AG09319 (cell line): ENCODE measurements at places on chromosomes 3 and 15.

DNA sequence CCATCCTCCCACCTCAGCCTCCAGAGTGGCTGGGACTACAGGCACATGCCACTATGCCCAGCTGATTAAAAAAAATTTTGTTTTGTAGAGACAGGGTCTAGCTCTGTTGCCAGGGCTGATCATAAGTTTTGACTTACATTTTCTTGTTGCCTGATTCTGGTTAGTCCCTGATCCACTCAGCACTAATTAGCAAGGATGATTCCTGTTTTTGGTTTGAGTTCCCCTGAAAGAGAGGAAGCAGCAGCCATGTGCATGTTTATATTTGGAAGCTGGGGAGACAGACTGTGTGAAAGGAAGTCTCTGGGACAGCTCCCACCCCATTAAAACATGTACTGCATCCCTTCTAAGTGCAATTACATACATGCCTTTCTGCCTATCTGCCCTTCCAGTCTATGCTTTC is 3.6 kb upstream of the NCK1 start:
- DNase-seq = no peak

DNA sequence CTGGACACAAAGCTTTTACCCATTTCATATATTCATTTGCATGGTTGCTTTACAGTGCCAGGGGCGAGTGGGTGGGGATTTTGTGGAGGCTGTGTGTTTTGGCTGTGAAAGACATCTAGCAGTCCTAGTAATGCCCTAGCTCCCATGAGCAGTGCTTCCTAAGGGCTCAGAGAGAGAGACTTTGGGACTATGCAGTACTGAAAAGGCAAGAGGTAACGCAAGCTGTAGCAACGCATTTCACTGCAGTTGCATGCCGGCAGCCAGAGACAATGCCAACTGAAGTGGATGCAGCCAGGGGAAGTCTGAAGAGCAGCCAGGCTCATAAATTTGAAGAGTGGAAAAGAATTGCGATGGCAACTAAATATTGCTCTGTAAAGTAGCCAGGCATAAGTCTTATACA is 27.4 kb upstream of the ATP10A start:
- no peak for DNase-seq

DNA sequence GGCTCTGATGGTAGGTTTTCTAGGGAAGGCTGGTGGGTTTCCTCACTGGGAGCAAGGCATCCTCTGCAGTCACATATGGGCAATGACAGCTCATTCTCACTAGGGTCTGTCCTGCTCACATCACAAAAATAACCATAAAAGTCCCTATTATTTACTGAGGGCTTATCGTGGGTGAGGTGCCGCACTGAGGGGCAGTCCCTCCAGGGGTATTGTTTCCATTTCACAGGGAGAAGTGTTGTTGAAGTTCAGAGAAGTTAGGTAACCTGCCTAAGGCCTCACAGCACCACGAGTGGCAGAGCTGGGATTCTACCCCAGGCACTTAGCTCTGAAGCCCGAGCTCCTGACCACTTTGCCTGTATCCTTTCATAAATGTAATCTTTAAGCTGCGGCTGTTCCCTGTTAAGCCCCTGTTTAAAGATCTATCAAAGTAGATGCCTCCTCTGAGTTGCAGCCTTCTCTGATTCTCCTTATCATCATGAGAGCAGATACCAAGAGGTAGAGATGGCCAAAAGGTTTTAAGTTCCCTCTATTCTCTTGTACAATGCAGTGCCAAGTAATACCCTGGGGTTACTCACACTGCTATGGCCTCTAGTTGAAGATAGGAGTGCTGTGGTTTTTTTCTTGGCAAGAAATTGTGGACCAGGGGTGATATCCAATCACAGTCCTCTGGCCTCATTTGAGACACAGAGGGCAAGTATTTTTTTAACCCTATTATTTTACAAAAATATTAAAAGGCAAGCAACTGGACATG is 107.0 kb downstream of the RPLP1 start:
- no peak for DNase-seq

DNA sequence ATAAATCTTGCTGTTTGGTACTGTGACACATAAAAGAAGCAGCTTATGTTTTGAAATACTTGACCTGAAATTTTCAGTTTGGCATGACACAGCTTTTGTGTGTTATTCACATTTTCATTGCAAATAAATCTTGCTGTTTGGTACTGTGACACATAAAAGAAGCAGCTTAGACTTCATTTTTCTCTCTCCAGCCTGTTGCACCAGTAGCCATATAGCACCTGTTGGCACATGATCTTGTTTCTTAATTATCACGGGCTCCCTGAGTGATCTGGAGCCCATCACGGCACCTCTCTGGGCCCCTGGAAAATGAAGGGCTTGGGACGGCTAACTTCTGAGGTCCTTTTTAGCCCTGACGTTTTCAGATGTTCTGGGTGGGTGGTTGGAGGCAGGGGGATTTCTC is 77.4 kb upstream of the SLCO3A1 start:
- no peak for DNase-seq

- DNase-seq = no peak
These were observed 5.9 kb upstream of the FMN1 start for GRCh38 chr15:33200444-33200843.

GRCh38 chr3:182891364-182891763 is 89.0 kb downstream of the DCUN1D1 start:
- DNase-seq = no peak

DNA sequence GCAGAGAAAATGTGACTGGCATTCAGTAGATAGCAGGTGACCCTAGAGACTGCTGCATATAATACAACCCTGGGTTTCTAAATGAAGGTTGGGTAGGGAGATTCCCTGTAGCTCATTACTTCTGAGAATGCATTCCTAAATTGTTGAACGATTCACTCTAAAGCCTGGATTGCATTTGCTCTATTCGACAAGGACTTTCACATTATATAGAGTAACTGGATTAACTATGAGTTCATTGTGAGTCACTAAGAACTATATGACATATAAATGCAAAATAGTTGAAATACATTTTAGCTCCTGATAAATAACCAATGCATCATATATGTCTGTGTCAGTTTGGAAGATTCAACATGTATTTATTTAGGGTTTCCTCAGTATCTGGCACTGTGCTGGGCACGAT is 294.7 kb upstream of the CCDC54 start:
- no peak for DNase-seq

DNA sequence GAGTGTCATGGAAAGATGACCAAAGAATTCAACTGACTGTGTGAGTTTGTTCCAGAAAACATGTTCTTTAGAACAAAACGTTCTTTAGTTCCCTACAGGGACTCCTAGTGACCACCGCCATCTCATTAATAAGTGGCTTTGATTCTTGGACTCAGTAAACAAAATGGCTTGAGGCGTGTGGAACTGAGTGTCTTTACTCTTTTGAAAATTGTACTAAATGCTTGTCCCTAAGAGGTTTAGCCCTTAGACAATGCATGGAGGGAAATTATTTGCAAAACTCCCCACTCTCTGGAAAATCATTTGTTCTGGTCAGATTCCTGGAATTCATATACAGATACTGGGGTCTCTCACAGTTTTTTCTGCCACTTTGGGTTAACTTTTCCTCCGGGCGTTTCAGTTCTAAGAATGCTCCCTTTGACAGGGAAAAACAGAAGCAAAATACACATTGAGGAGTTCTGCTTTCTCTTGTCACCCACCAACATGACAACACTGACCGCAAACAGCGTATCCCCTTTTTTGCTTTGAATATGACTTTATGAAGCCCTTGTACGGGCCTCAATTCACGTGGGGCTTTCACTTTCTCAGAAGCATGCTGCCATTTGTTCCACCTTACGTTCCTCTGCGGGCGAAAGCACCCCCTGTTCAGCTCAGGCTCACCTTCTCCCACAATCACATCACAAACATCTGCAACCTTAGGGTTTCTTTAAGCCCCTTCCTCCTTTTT is 15.3 kb upstream of the NRROS start:
- no peak for DNase-seq
